ENCODE measurements at places on chromosomes 5 and 9. TPM values are rescaled to one million over a fixed set of nuclear protein-coding genes. Genes with fewer than 3 reads are reported as not detected.

BARHL1 gene
- total RNA-seq, result not detected

IFNA2 gene
- total RNA-seq, result not detected

PKD2L2 gene
- total RNA-seq, result not detected

DMRT3 gene
- not detected for total RNA-seq

CDC20B gene
- total RNA-seq, result 0.13 TPM

TOPORS gene
- total RNA-seq, result 40.7 TPM

PRSS3 gene
- total RNA-seq, result 24.4 TPM

MYORG gene
- total RNA-seq, result 5.2 TPM

OGN gene
- under 0.01 TPM for total RNA-seq

ABLIM3 gene
- total RNA-seq, result 47.9 TPM

SGTB gene
- 18.1 TPM for total RNA-seq

SMIM33 gene
- 0.13 TPM for total RNA-seq

GABRP gene
- total RNA-seq, result 0.27 TPM

SEMA6A gene
- 1.6 TPM for total RNA-seq

NUTM2F gene
- total RNA-seq, result not detected

ZNF462 gene
- 10.9 TPM for total RNA-seq

TNFSF8 gene
- 0.13 TPM for total RNA-seq

DRD1 gene
- not detected for total RNA-seq

MYO10 gene
- total RNA-seq, result 155 TPM

TGFBI gene
- 11.7 TPM for total RNA-seq

PHF24 gene
- total RNA-seq, result not detected

POU5F2 gene
- total RNA-seq, result 3.9 TPM

MYMK gene
- total RNA-seq, result not detected

OTULIN gene
- total RNA-seq, result 36.8 TPM

GMCL2 gene
- not detected for total RNA-seq

NEUROG1 gene
- not detected for total RNA-seq

CNTNAP3B gene
- 149 TPM for total RNA-seq

C5orf63 gene
- 2.7 TPM for total RNA-seq

PPP1R26 gene
- 16.5 TPM for total RNA-seq

SLC34A3 gene
- not detected for total RNA-seq

TMEM215 gene
- total RNA-seq, result not detected

PCDHB11 gene
- 0.27 TPM for total RNA-seq

OTP gene
- total RNA-seq, result not detected

LRRC19 gene
- total RNA-seq, result not detected

PRDM9 gene
- not detected for total RNA-seq

STPG3 gene
- total RNA-seq, result not detected

FOXD4L3 gene
- total RNA-seq, result 0.27 TPM

LECT2 gene
- total RNA-seq, result not detected

GNA14 gene
- total RNA-seq, result 5.2 TPM

PARP8 gene
- 0.13 TPM for total RNA-seq

IL13 gene
- not detected for total RNA-seq

PLPPR1 gene
- 1.1 TPM for total RNA-seq

OBP2B gene
- not detected for total RNA-seq

CTXN3 gene
- total RNA-seq, result not detected

FOCAD gene
- total RNA-seq, result 172 TPM

LCN9 gene
- total RNA-seq, result not detected

KIF4B gene
- total RNA-seq, result 0.29 TPM
